ENCODE measurements at places on chromosomes 11 and 22.
A peak's percentile ranks its signal among the peaks of the same experiment; 100 is the strongest.

DNA sequence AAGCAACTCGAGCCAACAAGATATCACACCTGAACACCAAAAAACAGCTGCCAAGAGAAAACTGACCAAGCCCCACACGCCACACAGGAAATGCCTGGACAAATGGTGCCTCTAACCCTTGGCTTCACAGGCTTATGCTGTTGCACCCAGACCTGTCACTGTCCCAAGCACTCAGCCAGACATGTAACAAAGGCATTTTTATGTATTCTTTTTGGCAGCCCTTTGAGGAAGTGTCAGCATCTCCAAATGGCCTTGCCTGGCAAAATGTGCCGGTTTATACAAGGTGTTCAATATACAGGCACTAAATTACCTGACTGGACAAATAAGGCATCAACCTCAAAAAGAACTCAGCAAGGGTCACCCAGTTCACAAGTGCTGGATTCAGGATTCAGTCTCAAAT lies 6.1 kb downstream of the HDHD5 start:
- DNase-seq: no peak

DNA sequence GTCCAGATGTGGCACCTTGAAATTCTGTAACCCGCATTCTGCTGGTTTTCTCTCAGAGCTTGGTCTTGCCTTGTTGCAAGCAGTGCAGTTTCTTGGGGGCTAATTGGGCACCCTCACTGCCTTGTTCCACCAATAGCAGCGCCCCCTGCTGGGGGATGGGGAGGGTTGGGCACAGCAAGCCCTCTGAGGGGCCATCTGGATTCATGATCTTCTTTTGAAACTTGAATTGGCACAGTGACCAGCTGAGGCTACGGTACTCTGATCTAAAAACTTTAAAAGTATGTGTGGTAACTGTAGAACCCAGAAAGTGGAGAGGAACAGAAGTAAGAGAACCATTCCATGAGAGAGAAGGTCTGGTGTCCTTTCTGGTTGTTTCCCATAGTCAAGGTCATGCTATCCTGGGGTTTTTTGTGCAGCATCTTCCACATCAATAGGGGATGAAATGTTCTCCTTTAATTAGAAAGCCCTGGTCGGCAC lies 64.2 kb downstream of the MED15 start:
- DNase-seq: no peak

- DNase-seq: no peak
Measured at GRCh38 chr22:44143579-44143978, 37.1 kb upstream of the PARVG start.

DNA sequence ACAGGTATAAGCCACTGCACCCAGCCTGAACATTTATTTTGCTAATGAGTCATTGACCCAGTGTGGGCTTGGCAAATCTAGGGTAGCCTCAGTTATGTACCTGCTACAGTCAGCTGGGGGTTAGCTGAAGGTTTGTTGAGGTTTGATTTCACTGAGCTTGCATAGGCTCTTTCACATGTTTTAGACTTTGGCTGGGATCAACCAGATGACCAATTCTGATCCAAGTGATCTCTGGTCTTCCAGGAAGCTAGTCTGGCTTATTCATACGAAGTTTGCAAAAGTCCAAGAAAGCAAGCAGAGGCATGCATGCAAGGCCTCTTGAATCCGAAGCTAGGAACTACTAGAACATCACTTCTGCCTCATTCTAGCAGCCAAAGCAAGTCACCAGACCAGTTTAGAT lies 21.0 kb downstream of the SERPING1 start:
- no peak for DNase-seq

GRCh38 chr11:92457250-92457649 lies 232.6 kb downstream of the FAT3 start:
- DNase-seq: no peak

- no peak for DNase-seq
Measured at GRCh38 chr11:89633135-89633705, 76.9 kb upstream of the TRIM77 start.

- no peak for DNase-seq
Measured at GRCh38 chr11:60348116-60348515, 21.1 kb downstream of the MS4A6E start.

GRCh38 chr11:30730011-30730410 lies 143.9 kb upstream of the MPPED2 start:
- DNase-seq: no peak

- DNase-seq: no peak
Measured at GRCh38 chr22:26002456-26002855, 166.8 kb upstream of the SEZ6L start.

DNA sequence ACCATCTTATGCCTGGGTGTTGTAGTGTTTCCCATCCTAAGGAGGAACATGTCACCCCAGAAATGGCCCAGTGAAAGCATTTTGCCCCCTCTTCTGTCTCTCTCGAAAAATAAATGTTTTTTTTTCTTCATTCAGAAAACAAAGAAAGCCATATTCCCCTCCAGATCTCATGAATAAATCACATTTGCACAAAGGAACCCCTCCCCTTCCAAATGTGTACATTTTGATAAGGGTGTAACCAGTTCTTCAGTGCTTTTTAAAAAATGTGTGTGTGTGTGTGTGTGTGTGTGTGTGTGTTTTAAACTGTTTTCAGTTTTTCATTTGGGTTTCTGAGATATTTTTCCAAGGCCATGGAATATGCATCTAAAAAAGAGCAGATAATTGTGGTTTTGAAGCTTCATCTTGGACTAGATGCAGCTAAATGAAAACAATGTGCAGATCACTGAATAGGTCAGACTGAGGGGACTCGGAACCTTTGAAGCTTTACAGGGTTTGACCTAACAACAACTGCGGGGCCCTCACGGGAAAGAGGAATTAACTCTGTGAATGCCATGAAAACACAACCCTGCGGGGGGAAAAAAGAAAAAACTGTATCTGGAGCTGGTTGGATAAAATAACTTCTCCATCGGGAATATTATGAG lies 76.4 kb downstream of the YAP1 start:
- no peak for DNase-seq

DNA sequence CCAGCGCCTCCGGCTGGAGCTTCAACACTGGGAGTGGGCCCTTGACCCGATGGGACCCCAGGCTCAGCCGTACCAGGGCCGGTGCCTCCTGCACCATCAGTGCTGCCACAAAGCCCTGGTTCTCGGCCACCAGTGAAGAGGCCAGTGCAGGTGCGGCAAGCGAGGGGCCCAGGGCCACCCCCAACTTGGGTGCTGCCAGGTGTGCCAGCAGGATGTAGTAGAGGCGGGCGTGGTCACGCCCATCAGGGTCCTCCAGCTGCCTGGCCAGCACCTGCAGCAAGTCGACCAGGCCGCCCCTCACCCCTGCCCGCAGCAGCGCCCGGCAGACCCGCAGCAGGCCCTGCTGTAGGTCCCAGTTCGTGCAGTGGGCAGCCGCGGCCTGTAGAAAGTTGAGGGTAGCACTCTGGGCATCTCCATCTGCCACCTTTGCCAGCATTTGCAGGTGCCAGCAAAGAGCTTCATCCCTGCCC lies 2.3 kb downstream of the AP5B1 start:
- no peak for DNase-seq

DNA sequence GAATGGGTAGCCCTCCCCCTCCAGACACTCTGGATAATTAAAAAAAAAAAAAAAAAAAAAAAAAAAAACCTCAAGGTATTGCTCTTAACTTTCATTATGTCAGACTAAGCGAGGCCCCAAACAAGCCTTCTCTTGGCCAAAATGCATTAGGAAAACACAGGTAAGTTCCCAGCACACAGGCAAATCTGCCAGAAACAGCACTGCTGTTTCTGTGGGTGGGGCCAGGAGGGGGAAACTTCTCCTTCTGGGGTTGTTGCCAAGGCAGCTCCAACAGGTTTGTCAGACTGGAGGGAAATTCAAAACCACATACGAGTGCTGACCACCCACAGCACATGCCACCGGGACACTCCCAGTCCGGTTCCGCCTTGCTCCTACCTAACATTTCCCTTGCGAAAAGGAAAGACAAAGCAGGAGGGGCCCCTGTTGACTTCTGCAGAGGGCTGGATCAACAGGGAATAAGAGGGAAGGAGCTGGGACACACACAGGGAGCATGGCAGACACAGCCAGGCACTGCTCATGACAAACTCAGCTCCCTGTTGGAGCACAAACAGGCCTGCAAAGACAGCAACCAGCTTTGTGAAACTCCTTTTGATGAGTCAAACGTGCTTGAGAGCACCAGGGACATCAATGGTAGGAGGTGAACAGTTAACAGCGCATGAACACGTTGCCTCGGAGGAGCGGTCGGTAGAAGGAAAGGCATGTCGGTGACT lies 55.0 kb downstream of the MYH9 start:
- DNase-seq: peak; percentile 66

GRCh38 chr11:70524096-70524922 lies 126.0 kb downstream of the CTTN start:
- DNase-seq: no peak

- no peak for DNase-seq
Measured at GRCh38 chr11:28259177-28259843, 151.1 kb downstream of the METTL15 start.

DNA sequence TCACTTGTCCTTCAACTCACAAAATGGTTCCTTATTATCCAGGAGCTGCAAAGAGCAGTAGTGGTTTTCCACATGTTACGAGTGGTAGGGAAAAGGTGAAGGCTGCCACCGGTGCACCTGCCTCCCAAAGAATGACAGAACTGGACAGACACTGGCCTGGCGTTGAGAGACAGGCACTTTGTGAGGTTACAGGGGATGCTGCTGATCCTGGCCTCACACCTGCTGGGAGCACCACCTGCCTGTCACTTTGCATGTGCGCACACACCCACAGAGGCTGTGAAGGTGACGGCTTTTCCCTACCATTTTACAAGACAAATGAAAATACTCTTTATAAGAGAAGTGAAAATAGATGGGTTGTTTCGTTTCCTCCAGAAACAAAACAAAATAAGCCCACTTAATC lies 175.3 kb upstream of the B3GAT1 start:
- no peak for DNase-seq

DNA sequence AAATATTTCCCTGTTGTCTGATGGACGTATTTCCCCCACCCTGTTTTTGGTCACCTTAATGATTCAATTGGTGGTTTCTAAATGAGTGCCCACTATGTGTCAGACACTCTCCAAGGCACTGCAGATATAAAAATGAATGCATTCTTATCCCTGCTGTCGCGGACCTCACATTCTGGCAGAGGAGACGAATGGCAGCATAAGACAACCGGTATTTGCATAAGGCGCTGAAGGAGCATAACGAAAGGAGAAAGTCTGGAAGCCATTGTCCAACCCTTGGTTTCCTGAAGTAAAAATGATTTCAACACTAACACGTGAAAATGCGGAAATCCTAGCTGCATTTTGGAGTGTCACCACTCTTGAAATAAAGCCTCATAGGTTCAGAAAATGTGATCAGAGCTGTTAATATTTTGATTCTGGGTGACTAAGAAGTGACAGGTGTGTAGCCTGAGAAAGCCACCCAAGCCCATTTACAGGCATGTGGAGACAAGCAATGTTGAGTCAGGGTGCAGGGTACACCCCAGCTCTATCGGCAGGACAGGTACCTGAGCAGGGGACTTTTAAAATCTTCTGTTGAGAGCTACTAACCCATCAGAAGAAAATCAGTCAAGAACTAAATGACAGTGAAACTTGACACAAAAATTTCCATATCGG lies 10.1 kb upstream of the GAB2 start:
- DNase-seq: no peak

GRCh38 chr22:19620742-19621371 lies 93.4 kb upstream of the SEPTIN5 start:
- no peak for DNase-seq

GRCh38 chr11:100994966-100995365 lies 134.6 kb downstream of the PGR start:
- DNase-seq: no peak

GRCh38 chr11:87180742-87181141 lies 143.0 kb downstream of the TMEM135 start:
- no peak for DNase-seq

DNA sequence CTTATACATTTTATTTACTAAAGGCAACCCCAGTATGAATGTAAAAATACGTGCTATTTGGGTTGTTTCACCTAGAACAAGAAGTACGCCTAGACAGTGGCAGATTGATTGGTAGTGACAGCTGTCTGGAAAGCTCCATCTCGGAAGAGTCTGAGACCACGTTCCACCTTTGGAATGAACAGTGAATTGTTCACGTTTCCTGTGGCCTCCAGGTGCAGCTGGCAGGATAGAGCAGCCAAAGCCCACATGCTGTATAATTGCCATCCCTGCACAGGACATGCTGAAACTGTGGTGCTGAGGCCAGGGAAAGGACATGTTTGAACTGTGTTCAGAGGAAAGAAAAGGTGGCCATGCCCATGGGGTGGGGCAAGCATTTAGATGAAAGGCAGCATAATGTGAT lies 218.7 kb upstream of the MTNR1B start:
- DNase-seq: no peak

GRCh38 chr22:45200230-45200629 lies 36.5 kb downstream of the NUP50 start:
- DNase-seq: no peak

- no peak for DNase-seq
Measured at GRCh38 chr22:43471606-43472135, 59.9 kb downstream of the MPPED1 start.

DNA sequence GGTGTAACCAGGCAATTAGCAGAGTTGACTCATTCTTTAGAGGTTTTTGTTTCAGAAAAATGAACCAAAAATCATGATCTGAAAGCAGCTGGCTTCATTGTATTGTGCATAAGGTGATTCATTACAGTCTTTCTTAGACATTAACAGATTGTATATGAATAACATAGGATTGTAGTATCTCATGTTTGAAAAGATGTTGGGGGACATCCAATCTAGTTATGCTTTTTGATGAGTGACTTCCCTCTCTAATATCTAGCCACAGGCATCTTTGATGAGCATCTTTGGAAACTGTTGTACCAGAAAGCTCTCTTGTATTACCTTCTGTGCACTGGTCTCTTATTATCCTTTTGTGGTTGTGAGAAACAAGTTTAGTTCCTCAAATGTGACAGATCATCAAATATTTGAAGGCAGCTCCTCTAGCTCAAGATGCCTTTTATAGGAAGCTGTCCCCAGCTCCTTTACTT lies 8.3 kb downstream of the GRK3 start:
- DNase-seq: no peak

GRCh38 chr11:65439331-65440181 lies 17.0 kb downstream of the NEAT1 start:
- no peak for DNase-seq

- DNase-seq: no peak
Measured at GRCh38 chr11:95715777-95716241, 73.8 kb downstream of the FAM76B start.

DNA sequence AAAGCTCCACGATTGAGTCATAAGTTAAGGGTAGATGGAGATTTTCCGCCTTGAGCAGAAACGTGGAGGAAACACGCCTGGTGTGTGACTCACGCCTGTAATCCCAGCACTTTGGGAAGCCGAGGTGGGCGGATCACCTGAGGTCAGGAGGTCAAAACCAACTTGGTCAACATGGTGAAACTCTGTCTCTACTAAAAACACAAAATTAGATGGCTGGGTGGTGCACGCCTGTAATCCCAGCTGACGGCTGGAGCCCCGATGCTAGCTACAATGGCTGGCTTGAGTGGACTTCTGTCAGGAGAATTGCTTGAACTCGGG lies 17.3 kb upstream of the DGCR8 start:
- no peak for DNase-seq

DNA sequence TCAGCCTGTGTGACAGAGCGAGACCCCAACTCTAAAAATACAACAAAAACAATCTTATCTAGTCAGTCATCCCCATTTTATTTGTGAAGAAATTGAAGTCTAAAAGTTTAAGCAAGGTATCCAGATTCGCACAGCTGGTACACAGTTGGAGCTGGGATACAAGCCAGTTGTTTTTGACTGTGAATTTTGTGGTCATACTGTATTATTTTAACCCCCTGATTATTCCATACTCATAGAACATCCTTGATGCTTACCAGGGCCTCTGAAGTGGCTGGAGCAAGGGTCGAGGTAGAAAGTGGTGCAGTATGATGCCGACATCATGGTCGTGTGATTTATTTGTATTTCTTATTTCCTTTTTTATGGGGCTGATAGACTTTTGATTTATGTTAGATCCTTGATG lies 50.0 kb downstream of the BID start:
- DNase-seq: no peak
